ENCODE measurements at places on chromosomes 3 and 15. TPM values are rescaled to one million over a fixed set of nuclear protein-coding genes. Genes with fewer than 3 reads are reported as not detected.

The TEX55 gene
- 6.6 TPM for total RNA-seq

The SPINK8 gene
- not detected for total RNA-seq

The FSIP1 gene
- total RNA-seq = 2.3 TPM

The NR2E3 gene
- total RNA-seq = 2.1 TPM

The HACL1 gene
- 30.6 TPM for total RNA-seq

The ISLR2 gene
- total RNA-seq = 4.3 TPM

The GOLGA8M gene
- total RNA-seq = not detected

The CHRNA7 gene
- 9.3 TPM for total RNA-seq

The CCDC9B gene
- total RNA-seq = 29.7 TPM

The P2RY13 gene
- 0.73 TPM for total RNA-seq

The EPHB1 gene
- total RNA-seq = 21.2 TPM

The TM4SF4 gene
- not detected for total RNA-seq

The GCSAM gene
- total RNA-seq = 1.4 TPM

The TM6SF1 gene
- total RNA-seq = 4.7 TPM

The ACTC1 gene
- total RNA-seq = 21.5 TPM

The REC114 gene
- 7.5 TPM for total RNA-seq

The CATSPER2 gene
- 10.1 TPM for total RNA-seq

The ATP13A5 gene
- total RNA-seq = not detected

The TIMMDC1 gene
- 65.7 TPM for total RNA-seq

The CHCHD4 gene
- total RNA-seq = 14.8 TPM

The LIPH gene
- 17.0 TPM for total RNA-seq

The SETD2 gene
- 49.8 TPM for total RNA-seq

The GP5 gene
- not detected for total RNA-seq

The ALDH1A3 gene
- total RNA-seq = 240 TPM

The CCR3 gene
- total RNA-seq = not detected

The PPP1R14D gene
- total RNA-seq = not detected

The TIMP4 gene
- 9.7 TPM for total RNA-seq

The KNL1 gene
- 1.6 TPM for total RNA-seq

The PDE8A gene
- total RNA-seq = 52.7 TPM

The FRMD5 gene
- 8.1 TPM for total RNA-seq

The MKRN2OS gene
- total RNA-seq = 2.7 TPM

The TM4SF18 gene
- total RNA-seq = 4.9 TPM

Measured in prostate gland (tissue), 2 donors.